Stimulated activated CD4-positive, alpha-beta T cell treated with anti-CD3 and anti-CD28 coated beads, Interleukin-12 subunit alpha, Interleukin-12 subunit beta, amount 100 ng/mL, for 4 hours (primary cell): ENCODE measurements at places on chromosomes 3 and 15.

GRCh38 chr3:86562090-86562489, 428.9 kb downstream of the VGLL3 start:
- DNase-seq, result no peak

GRCh38 chr3:88398581-88398980, 248.8 kb downstream of the C3orf38 start:
- DNase-seq, result no peak

GRCh38 chr3:9207116-9207763, 42.2 kb downstream of the SRGAP3 start:
- no peak for DNase-seq

GRCh38 chr15:64749999-64750657, 25.3 kb downstream of the RBPMS2 start:
- no peak for DNase-seq

DNA sequence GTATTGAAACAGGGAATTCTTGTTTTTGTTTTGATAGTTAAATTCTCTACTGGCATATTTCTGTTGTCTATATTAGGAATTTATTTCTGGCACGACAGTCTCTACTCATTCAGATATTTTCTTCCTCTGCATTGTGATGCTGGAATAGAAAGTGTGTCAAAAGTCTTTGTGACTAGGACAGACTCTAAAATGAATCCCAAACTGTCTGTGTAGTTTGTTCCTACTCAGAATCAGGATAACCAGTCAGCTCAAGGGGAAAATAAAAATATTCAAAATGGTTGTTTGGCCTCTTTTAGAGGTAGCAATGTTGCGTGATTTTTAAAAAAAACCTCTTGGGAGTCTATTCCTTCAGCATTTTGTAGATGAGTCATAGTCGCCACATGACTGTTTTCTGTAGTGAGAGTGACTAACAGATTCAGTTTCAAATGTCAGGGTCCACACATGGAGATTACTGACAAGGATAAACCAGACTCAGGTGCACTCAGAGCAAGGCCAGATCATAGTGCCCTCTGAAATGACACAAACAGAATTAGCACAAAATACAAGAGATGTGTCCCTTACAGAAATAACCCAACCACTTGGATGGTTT, 13.1 kb downstream of the SLC7A14 start:
- DNase-seq, result no peak

DNA sequence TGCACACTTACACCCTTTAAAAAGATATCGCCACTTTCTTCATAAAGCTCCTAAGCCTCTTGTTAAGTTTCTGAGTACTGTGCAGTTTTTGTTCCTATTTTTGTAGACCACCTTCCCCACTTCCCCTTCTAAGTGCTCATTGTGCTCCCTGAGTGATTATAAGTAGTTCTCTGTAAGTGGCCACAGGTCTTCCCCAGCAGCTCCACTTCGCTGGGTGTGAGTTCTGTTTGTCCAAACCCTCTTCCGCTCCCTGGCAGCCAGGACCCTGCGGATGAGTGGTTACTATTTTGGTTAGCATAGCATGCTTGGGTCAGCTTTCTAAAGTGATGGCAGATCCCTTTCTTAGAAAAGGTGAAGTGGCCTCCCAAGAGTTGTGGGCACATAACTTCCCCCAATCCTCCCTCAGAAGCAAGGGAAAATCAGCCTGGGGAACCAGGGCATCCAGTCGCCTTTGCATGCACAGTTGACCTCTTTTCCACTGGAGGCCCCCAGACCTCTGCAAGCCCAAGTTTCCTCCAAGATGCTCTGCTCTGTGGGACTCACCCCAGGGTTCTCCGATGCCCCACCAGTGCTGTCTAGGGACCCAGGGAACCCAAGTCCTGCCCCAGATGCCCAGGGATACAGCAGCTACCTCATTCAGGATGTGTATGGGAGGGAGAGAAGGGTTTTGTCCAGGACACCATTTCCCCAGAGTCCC, 69.6 kb downstream of the ATP10A start:
- no peak for DNase-seq

DNA sequence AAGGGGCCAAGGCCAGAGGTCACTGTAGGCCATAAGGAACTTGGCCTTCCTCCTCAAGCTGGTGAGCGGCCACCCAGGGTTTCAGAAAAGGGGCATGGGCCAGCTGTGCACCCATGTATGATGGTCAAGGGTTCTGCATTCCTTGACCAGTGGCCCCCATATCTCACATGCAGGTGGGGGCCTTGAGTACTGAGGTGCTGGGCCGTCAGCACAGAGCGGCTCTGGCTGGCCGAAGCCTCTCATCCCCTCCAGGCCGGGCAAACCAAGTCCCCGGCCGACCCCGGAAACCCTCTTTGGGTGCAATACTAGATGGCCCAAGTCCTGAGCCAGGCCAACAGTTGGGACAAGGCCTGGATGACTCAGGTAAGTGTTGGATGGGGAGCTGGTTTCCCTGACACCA, 9.5 kb downstream of the ALG3 start:
- no peak for DNase-seq

DNA sequence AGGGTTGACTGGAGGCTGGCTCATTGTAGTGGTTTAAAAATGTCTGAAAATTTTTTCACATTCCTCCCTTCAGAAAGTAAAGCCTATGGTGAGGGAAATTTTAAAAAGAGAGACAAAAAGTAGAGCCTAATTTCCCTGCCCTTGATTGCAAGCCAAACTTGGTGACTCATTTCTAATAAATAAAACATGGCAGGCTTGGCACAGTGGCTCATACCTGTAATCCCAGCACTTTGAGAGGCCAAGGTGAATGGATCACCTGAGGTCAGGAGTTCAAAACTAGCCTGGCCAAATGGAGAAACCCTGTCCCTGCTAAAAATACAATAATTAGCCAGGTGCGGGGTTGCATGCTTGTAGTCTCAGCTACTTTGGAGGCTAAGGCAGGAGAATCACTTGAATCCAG, 18.9 kb upstream of the ARRDC4 start:
- no peak for DNase-seq

GRCh38 chr3:128807186-128807830, 72.1 kb upstream of the ACAD9 start:
- no peak for DNase-seq
